Esophagus muscularis mucosa (tissue), 4 donors: ENCODE measurements at places on chromosomes 1 and 21. TPM values are rescaled to one million over a fixed set of nuclear protein-coding genes. Genes with fewer than 3 reads are reported as not detected.
A peak's percentile ranks its signal among the peaks of the same experiment; 100 is the strongest.

- H3K4me3 ChIP-seq = no peak overlapping the region
- no peak for DNase-seq
- no peaks in the 10 kb centered on the region for H3K4me1 ChIP-seq
- H3K27ac ChIP-seq = no peak overlapping the region
Measured at GRCh38 chr21:36297938-36298572, 21.9 kb upstream of the MORC3 start.

- no peaks in the 10 kb centered on the region for H3K27me3 ChIP-seq
- no peak for DNase-seq
- H3K4me3 ChIP-seq = no peak overlapping the region
- H3K4me1 ChIP-seq = peaks cover 16% of the 10 kb centered on the region
Measured at GRCh38 chr21:41142051-41142795, 25.7 kb upstream of the BACE2 start.

DNA sequence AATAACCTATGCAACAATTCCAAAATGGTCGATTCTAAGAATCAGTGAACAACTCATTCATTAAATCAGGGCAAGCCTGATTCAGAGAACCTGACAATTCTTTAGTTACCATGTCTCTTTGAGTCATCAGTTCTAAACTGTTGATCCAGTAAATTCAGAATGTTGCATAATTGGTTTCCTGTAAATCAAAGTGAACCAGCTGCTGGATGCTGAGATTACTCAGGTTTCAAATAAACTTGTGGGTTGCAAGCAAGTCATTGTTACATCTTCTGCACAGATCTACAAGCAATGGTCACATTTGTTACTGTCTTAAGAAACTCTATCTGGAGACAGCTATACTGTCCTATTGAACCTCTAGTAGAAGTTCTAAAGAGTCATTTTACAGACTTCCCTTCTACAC is 16.5 kb downstream of the PLA2G2D start:
- no peak overlapping the region for H3K4me3 ChIP-seq
- peaks cover 6% of the 10 kb centered on the region for H3K4me1 ChIP-seq
- no peaks in the 10 kb centered on the region for H3K27me3 ChIP-seq
- no peak overlapping the region for H3K27ac ChIP-seq
- no peaks in the 10 kb centered on the region for H3K36me3 ChIP-seq
- DNase-seq = no peak

PUM1 gene
- total RNA-seq = 112 TPM

GRCh38 chr1:44895919-44896734 is 53.1 kb upstream of the PTCH2 start:
- no peaks in the 10 kb centered on the region for H3K27me3 ChIP-seq
- no peaks in the 10 kb centered on the region for H3K4me1 ChIP-seq
- no peak overlapping the region for H3K27ac ChIP-seq
- no peak for DNase-seq

DNA sequence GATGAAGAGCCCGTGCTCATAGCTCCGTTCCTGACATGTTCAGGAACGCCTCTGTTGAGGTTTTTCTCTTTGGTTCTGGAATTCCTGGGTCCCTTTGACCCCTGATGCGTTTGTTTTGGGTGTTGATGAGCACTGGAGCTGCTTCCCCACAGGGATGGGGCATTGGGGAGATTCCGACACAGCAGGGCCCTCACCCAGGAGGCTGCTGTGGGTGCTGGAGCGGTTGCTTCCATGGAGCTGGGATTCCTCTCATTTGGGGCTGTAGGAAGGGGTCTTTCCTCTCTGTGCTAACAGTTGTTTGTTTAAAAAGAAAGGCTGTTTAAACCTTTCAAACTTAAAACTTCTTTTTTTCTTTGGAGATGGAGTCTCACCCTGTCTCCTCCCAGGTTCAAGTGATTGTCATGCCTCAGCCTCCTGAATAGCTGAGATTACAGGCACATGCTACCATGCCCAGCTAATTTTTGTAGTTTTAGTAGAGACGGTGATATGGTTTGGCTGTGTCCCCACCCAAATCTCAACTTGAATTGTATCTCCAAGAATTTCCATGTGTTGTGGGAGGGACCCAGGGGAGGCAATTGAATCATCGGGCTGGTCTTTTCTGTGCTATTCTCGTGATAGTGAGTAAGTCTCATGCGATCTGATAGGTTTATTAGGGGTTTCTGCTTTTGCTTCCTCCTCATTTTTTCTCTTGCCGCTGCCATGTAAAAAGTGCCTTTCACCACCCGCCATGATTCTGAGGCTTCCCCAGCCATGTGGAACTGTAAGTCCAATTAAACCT is 48.9 kb downstream of the SKI start:
- peak overlapping the region; percentile 80 for H3K27ac ChIP-seq
- DNase-seq = no peak
- H3K27me3 ChIP-seq = no peaks in the 10 kb centered on the region
- peaks cover 84% of the 10 kb centered on the region for H3K4me1 ChIP-seq
- H3K36me3 ChIP-seq = no peaks in the 10 kb centered on the region

DNA sequence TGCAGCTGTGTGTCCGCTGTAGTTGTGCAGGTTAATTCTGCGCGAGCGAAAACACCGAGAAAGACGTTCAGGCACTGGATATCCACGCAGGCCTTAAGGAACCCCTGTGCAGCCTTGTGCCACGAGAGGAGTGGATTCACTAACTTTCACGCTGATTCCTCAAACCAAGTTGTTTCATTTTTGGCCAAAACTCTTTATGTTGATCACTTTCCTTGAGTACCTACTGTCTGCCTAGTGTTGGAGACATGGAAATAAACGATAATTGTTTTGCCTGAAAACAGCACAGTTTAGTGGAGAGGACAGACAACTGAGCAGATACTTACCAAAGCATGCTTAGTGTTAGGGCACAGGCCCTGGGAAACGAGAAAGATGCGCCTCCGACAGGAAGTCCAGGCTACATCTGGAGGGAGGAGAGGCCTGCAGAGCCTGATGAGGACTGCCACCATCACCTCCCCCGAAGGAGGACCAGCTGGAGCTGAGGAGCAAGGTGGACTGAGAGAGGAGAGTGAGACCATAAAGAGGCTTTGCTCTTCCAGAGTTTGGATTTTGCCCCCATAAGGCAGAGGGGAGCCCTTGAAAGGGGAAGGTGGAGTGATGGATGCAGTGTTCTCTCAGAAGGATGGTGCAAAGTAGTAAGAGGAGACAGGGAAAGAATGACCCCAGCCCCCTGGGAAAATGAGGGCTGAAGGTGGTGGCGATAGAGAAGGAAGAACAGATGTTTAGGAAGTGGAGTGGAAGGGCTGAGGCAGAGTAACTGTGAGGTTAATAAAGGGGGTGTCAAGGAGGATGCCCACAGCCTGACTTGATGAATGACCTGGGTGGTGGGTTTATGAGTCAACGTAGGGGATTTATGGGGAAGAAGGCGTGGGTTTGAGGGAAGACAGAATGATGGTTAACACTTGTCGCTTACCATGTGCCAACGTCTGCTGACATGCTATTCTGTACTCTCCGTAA is 956 bp upstream of the SCAF4 start:
- no peaks in the 10 kb centered on the region for H3K36me3 ChIP-seq
- no peaks in the 10 kb centered on the region for H3K27me3 ChIP-seq
- DNase-seq = no peak
- peaks cover 31% of the 10 kb centered on the region for H3K4me1 ChIP-seq
- H3K4me3 ChIP-seq = peak overlapping the region; percentile 99

GRCh38 chr1:167648252-167648849 is 18.3 kb downstream of the RCSD1 start:
- no peak for DNase-seq
- H3K4me1 ChIP-seq = peaks cover 84% of the 10 kb centered on the region
- H3K27ac ChIP-seq = no peak overlapping the region
- H3K36me3 ChIP-seq = no peaks in the 10 kb centered on the region
- no peak overlapping the region for H3K4me3 ChIP-seq

CD5L gene
- total RNA-seq = not detected

DNA sequence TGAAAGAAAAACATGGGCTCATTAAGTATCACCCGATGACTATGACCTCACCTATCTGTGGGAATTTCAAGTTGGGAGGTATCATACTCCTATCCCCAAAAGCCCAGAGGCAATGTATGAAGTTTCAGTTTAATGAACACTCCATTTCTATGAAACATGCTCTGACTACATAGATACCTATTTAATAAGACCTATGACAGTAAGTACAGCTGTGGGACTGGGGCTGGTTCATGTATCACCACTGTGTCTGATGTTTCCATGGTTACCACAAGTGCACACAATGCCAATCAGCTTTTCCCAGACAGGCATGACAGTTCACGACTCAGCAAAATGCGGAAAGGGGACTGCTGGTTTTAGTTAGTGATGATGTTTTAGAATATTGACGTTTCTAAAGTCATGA is 167.7 kb downstream of the SIPA1L2 start:
- no peak overlapping the region for H3K27ac ChIP-seq
- H3K4me1 ChIP-seq = peaks cover 23% of the 10 kb centered on the region

- H3K27me3 ChIP-seq = no peaks in the 10 kb centered on the region
- no peak for DNase-seq
- H3K36me3 ChIP-seq = peaks cover 40% of the 10 kb centered on the region
Measured at GRCh38 chr1:211978596-211978995, 56.8 kb downstream of the INTS7 start.

DNA sequence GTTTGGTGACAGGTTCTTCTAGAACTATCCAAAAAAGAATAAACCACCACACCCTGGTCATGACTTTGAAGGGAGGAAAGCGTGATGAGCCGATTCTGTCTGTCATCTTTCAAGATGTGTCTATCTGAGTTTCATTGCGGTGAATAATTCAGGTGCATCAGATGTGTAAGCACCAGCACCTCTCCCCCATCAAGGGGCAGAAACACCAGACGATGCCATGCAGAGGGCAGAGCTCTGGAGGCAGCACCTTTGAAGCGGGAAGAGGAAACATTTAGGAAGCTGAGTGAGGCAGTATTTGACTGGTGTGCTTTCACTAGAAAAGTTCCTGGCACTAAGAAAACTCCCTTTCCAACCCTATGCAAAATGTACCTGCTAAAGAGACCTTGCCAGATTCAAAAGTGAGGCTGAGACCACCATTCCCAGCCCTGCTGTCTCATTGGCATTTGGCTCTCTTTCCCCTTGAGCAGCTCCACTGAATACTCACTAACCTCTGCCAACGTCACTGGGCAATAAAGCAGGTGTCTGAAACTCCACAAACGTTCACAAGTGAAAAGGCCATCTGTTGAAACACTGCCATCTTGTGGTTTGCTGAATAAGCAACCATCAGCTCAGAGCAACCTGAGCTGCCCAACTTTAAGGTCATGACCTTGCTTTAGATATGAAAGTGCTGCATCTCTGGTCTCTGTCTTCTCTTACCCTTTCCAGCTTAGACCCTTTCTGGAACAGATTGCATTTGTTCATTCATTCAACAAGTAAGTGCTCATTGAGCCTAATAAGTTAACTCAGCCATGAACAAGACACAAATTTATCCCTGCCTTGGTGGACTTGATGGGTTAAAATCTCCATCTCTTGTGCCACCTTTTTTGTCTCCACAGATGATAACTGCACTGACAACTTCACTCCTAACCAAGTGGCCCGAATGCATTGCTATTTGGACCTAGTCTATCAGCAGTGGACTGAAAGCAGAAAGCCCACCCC is 228.6 kb downstream of the PAPPA2 start:
- H3K27me3 ChIP-seq = no peaks in the 10 kb centered on the region
- H3K4me3 ChIP-seq = no peak overlapping the region
- H3K27ac ChIP-seq = no peak overlapping the region
- no peaks in the 10 kb centered on the region for H3K36me3 ChIP-seq

ANKRD13C gene
- 27.0 TPM for total RNA-seq

DNA sequence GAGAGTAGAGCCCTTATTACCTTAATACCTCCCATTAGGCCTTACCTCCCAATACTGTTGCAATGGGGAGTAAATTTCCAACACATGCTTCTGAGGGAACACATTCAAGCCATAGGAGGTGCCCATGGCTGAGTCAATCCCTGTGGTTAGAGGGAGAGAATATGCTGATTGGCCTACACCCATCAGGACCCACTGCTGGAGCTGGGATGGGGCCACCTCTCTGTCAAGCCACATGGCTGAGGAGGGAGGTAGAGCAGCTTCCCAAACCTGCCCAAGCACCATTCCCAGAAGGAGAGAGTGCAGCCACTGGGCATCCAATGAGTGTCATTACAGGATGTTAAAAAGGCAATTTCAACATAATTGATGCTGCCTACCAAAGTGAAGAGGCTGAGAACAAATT is 228.1 kb downstream of the C1orf94 start:
- no peaks in the 10 kb centered on the region for H3K27me3 ChIP-seq
- no peak overlapping the region for H3K4me3 ChIP-seq
- peak; percentile 29 for DNase-seq
- H3K4me1 ChIP-seq = peaks cover 4% of the 10 kb centered on the region
- H3K36me3 ChIP-seq = no peaks in the 10 kb centered on the region

GRCh38 chr21:40191196-40191595 is 324.0 kb downstream of the PCP4 start:
- H3K4me1 ChIP-seq = peaks cover 4% of the 10 kb centered on the region
- H3K27ac ChIP-seq = no peak overlapping the region
- DNase-seq = no peak
- H3K27me3 ChIP-seq = no peaks in the 10 kb centered on the region
- no peak overlapping the region for H3K4me3 ChIP-seq

GRCh38 chr1:79785561-79785960 is 779.0 kb upstream of the ADGRL4 start:
- H3K4me1 ChIP-seq = peaks cover 4% of the 10 kb centered on the region
- H3K27me3 ChIP-seq = no peaks in the 10 kb centered on the region
- H3K4me3 ChIP-seq = no peak overlapping the region

- peaks cover 27% of the 10 kb centered on the region for H3K4me1 ChIP-seq
- DNase-seq = no peak
- no peak overlapping the region for H3K27ac ChIP-seq
- H3K4me3 ChIP-seq = no peak overlapping the region
Measured at GRCh38 chr21:43912910-43913309, 47.9 kb downstream of the AGPAT3 start.

DNA sequence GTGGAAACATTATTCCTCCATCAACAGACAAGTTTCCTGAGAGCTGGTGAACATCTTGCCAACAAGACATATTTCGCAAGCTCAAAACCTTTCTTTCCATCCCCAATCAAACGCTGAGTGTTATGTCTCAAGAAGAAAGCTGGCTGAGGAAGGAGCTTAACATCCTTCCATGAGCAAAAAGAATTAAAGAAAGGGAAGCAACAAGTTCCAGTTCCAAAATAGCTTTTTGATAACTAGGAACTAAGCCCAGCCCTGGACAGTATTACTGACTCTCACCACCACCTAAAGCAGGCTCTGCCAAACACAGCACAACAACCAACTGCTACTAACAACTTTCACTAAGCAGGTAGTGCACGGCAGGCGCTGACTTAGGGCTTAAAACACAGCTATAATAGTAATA is 50.2 kb downstream of the CAPZB start:
- peak overlapping the region; percentile 92 for H3K27ac ChIP-seq
- no peak overlapping the region for H3K4me3 ChIP-seq
- no peak for DNase-seq
- no peaks in the 10 kb centered on the region for H3K27me3 ChIP-seq

DNA sequence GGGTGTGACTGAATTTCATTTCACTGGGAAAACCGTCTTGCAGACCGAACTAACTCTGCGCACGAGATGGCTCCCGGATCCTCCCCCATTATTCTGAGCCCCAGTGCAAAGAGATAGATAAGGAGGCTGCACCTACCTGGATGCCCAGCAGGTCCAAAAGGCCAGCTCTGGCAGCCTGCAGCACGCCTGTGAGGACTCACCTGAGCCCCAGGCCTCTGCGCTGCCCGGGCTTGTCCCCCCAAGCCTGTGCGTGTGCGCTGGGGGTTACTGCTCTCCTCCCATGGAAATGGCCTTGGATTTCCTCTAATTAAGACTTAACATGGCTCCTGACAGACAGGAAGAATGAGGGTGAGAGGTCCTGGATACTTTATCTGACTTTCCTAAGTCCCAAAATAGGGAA is 83.4 kb downstream of the MDM4 start:
- no peak overlapping the region for H3K4me3 ChIP-seq
- H3K36me3 ChIP-seq = no peaks in the 10 kb centered on the region
- DNase-seq = no peak
- H3K4me1 ChIP-seq = no peaks in the 10 kb centered on the region
- no peaks in the 10 kb centered on the region for H3K27me3 ChIP-seq
- H3K27ac ChIP-seq = no peak overlapping the region

LEFTY1 gene
- total RNA-seq = not detected
